ENCODE measurements at places on chromosomes 1 and 21. TPM values are rescaled to one million over a fixed set of nuclear protein-coding genes. Genes with fewer than 3 reads are reported as not detected.
A peak's percentile ranks its signal among the peaks of the same experiment; 100 is the strongest.

- DNase-seq, result no peak
Observed at GRCh38 chr1:110785612-110786011, 87.3 kb upstream of the CD53 start.

- DNase-seq, result no peak
Observed at GRCh38 chr1:9115351-9116205, 13.3 kb downstream of the GPR157 start.

DNA sequence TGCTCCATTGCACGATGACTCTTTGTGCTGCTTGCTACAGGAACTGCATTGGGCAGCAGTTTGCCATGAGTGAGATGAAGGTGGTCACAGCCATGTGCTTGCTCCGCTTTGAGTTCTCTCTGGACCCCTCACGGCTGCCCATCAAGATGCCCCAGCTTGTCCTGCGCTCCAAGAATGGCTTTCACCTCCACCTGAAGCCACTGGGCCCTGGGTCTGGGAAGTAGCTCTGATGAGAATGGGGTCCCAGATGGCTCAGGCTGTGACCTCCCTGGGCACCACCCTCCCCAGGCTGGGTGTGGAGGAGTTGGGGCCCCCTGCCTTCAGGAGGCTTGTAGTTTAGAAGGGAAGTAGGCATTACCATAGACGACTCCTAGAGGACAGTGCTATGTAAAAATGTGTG lies 19.7 kb downstream of the CYP4B1 start:
- DNase-seq, result no peak

GRCh38 chr1:3282656-3283430 lies 171.6 kb upstream of the ARHGEF16 start:
- DNase-seq, result no peak

DNA sequence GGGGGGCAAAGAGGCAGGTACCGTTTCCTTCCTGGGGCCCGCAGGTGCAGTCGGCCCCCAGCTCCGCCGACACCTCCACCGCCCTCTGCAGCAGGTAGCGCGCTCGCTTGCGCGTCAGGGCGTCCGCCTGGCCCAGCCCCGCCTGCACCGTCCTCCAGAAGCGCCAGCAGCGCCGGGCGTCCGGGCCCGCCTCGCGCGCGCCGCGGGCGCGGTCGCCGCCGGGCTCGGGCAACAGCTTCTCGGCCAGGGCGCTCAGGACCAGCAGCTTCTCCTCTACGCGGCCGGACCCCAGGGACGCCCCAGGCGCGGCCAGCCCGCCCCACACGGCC lies 863 bp downstream of the TARBP1 start:
- peak; percentile 80 for DNase-seq

GRCh38 chr1:183512450-183512849 lies 40.2 kb downstream of the SMG7 start:
- DNase-seq, result no peak

The C4BPA gene
- not detected for total RNA-seq

The FAAH gene
- total RNA-seq, result 0.97 TPM

The NBPF8 gene
- total RNA-seq, result 3.2 TPM

GRCh38 chr1:84202126-84202525 lies 58.1 kb downstream of the PRKACB start:
- DNase-seq, result no peak

The MCOLN3 gene
- total RNA-seq, result 0.94 TPM

DNA sequence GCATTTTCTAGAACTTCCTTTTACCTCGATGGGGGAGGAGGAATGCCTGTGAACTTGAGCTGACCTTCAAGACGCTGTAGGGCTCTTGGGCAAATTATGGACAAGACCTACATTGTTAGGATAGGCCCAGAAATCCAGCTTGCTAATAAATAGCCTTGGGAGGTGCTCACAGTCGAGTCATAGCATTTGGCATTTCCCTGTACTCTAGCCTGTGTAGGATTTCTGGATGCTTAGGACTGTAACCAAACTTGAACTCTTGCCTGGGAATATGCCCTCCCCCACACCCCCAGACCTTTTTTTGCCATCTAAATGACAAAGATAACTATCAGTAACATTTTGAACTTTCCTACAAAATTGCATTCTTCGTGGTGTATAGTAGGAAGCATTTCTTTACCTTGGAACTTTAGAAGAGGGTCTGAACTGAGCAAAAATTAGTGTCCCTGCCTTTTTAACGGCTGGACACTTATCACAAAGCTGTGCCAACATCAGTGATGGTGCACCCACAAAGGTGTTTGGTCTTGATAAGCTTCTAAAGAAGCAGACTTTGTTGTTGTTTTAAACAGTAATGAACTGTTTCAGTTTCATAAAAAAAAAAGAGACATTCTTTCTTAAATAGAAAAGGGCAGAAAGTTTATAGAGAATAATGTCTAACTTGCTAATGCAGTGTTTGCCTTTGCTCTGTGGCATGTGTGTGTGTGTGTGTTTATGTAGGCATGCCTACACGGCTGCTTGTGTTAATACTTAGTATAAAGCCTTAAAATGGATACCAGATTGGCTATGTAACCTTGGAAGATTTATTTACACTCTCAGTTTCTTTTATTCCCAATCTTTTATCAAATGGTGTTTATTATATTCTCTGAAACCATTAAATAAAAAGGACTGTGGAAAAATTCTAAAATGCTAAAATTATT lies 88.2 kb downstream of the NFIA start:
- no peak for DNase-seq

DNA sequence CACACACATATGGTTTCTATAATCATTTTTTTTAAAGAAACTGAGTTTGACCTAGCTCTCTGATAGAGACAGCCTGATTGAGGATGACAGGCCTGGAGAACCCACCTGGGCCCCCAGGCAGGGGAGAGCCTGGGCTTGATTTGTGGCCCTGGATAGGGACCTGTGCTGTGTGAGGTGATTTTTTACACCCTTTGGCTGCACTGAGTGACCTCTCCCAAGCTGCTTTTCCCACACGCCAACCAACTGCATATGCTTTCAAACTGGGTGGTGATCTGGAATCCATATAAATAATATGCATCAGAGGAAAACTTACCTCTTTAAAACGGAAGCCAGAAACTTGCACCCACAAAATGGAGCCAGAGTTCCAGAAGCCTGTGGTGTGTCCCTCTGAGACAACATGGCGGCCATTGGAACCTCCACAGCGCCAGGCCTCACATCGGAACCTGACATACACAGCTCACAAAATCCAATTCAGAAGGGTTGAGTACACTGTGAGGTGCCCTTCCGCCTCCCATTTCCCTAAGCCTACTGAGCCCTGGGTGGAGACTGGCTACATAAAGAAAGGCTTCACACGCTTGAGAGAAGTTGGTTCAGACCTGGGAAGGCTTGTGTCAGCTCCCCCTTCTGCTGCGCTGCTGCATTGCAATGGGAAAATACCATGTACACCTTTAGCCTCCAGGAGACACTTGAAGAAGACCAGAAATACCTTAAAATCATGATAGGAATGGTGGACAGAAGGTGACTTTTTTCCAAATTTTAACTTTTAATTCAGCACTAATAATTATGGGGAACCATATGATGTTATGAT lies 160.7 kb downstream of the HHIPL2 start:
- DNase-seq, result no peak

The PTGER3 gene
- 1.1 TPM for total RNA-seq

- DNase-seq, result no peak
Observed at GRCh38 chr1:231099311-231099710, 59.3 kb upstream of the FAM89A start.

The FCRL2 gene
- total RNA-seq, result not detected

DNA sequence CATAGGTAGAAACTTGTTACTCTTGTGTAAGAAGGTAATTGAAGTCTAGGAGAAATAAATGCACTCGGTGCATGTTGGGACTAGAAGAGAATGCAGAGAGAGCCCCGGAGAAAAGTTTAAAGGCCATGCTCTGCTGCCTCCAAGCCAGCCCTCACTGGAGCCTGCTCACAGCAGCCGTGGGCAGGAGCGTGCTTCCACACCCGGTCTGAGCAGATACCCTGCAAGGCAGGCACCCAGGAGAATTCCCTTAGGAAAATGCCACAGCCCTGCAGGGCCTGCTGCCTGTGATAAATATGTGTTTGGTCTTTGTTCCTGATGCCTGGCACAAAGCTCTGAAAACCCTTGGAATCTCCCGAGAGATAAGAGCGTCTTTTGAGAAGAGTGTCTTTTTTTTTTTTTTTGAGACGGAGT lies 22.8 kb downstream of the C2CD2 start:
- DNase-seq, result no peak

The CYP4Z1 gene
- not detected for total RNA-seq

The TMEM51 gene
- 2.8 TPM for total RNA-seq

The TCP10L gene
- total RNA-seq, result 2.5 TPM

Measured in cardiac septum (tissue), 1 donor.